ENCODE measurements at places on chromosomes 5 and 9.

DNA sequence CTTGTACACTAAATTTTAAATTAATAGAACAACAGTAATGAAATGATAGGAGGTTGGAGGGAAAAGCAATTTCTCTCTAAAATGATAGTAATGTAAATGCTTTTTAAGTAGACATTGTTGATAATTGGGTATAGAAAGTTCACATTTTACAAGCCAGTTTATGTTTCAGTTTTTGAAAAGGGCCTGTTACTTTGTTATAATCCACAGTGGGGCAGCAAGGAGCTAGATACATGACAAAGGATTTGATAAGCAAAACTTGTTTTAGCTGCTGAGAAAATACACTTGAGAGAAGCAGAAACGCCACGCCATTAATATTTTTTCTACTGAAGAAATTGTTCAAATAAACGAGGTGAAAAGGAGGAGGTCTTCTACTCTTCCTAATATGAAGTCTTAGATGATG lies 30.2 kb downstream of the SREK1 start:
- no peak for DNase-seq

GRCh38 chr9:98479967-98480847 lies 224.8 kb upstream of the TBC1D2 start:
- DNase-seq = no peak

GRCh38 chr9:16679327-16679821 lies 191.1 kb downstream of the BNC2 start:
- no peak for DNase-seq

GRCh38 chr5:63398346-63398745 lies 563.9 kb downstream of the HTR1A start:
- no peak for DNase-seq

DNA sequence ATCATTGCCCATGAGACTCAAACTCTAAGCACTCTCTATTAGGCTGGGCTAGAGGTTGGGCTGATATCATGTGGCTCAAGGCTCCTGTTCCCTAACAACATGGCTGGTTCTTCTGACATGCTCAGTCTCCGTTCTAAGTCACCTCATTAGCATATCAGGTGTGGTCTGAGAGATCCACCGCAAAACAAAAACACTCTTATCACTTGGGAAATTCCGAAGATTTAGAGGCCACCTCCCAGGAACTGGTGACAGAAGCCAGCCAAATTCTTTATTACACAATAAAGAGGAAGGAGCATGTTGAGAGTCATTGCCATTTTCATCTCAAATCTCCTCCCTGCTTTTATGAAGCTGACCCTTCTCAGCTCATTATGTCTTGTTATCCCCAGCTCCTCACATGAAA lies 107.6 kb downstream of the MSX2 start:
- no peak for DNase-seq

GRCh38 chr5:93915142-93915553 lies 173.7 kb upstream of the POU5F2 start:
- DNase-seq = peak; percentile 40

DNA sequence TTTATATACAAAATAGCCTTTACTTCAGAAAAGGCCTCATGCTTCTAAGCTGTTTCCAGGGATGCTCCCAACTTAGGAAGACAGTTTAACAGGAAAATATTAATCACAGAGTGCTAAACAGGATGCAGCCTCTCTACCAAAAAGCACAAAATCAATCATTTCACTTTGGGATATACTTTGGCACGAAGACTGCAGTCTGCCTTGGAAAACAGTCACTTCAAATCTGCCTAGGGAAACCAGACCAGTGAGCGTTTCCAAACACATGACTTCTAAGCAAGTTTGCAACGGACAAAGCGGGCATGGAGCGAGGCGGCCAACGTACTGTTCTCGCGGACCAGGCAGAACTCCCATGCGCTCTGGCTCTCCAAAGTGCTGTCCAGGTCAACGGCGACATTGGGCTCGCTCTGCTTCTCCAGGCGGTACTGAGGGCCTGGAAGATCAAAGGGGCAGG lies 201.0 kb downstream of the MAPKAP1 start:
- no peak for DNase-seq

DNA sequence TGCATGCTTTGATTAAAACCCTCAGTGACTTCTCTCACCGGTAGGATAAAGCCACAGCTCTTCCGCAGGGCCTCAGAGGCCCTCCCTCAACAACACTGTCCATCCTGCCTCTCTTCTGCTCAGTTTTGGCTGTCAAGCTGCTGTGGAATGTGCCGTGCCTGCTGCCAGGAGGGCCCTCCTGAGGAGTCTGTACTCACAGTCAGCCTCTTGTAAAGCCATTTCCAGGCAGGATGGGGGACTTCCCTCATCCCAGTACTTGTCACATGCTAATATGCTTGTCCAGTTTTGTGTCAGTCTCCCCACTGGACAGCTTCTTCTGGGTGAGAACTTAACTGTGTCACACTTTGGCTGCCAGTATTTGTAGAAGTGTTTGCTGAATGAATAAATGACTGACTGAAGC lies 13.9 kb upstream of the DDX41 start:
- no peak for DNase-seq

DNA sequence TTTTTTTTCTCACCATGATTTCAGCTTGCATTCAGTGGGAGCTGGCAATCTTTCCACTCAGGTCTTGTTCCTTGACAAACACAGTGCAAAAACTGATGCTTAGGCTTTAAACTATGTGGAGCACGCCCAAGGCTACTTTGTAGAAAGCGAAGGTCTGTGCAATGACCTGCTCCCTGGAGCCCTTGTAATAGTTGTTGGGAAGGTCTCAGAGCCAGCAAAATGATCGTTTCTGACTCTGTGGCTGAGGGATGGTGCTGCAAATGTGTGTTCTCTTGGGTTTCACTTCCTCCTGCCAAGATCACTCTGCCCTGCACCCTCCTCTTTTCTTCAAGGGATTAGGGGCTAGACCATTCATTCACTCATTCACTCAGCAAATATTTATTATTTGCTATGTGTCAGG lies 249.7 kb upstream of the MAP3K1 start:
- no peak for DNase-seq

GRCh38 chr5:91061946-91062562 lies 321.1 kb downstream of the ARRDC3 start:
- no peak for DNase-seq

DNA sequence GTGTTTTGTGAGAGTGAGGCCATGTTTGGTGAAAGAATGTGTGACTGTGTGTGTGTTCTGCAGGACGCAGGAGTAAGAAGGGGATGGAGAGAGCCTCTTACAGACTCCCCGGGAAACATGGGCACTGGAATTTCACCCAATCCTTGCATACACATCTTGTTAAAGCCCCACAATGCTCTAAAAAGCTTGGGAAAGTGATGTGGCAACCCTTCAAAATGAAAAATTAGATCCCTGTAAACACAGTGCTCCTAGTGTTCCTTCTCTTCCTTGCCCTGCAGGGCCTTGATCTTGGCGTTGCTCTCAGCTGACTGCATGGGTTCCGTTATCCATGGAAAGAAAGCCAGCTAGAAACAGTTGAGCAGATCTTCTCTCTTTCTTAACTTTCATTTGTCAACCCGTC lies 701.7 kb downstream of the SEMA5A start:
- DNase-seq = no peak

- no peak for DNase-seq
These were observed 171.9 kb downstream of the ENTREP1 start for GRCh38 chr9:69496846-69497450.

- no peak for DNase-seq
These were observed 165.1 kb upstream of the S1PR3 start for GRCh38 chr9:88826181-88826580.

GRCh38 chr9:131436865-131437271 lies 43.0 kb downstream of the PRRC2B start:
- no peak for DNase-seq

DNA sequence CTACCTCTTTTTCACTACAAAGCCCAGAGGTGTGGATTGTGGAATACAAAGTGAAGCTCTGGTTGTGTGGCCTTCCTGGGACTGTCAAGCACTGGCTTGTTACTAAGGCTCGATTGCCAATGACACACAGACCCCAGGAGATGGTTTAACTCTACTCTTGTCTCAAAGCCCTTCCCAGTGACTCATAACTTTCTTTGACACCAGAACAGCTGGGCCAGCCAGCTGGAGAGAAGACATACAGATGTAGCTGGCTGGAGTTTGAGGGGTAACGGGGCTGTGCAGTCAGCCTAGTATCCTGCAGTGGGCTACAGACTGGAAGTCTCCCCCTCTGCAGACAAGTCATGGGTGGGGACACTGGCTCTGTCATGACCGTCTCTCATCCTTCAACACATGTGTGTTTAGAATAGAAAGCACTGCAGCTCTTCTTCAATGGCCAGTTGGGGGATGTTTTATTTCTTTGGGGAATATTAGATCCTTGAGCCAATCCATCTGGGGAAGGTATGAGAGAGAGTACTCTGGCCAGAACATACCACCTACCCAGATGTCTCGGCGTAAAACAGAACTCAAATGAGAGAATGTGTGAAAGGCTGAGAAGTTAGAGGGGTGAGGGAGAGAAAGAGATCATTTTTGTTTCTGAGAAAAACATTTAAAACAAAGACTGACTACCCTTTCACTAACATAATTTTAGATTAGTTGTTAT lies 53.3 kb downstream of the SEMA6A start:
- no peak for DNase-seq

DNA sequence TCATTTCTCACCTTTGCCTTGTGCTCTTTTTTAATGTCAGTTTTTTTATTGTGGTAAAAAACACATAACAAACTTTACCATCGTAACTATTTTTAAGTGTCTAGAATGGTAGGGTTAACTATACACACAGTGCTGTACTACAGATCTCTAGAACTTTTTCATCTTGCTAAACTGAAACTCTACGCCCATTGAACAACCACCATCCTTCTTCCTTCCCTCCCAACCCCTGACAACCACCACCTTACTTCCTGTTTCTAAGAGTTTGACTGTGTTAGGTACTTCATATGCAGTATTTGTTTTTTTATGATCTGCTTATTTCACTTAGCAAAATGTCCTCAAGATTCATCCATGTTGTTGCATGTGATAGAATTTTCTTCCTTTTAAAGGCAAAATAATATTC lies 54.9 kb downstream of the PSAT1 start:
- peak; percentile 2 for DNase-seq

GRCh38 chr9:4938496-4938895 lies 46.6 kb upstream of the JAK2 start:
- DNase-seq = no peak

GRCh38 chr5:31079668-31080067 lies 113.8 kb upstream of the CDH6 start:
- no peak for DNase-seq

DNA sequence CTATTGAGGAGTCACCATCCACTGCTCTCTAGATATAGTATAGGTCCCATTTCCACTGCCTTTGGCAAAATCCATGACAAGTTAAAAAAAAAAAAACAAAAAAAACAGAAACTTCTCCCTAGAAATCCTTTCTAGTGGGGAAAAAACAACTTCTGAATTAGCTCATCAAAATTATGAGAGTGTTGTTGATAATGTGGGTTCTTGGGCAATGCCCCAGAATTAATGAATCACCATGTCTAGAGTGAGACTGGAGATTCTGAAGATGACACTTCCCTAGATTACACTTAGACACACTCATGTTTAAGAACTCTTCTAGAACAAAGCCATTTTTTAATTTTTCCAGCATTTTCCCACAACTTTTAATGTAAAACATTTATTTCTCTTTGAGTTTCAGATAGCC lies 728.0 kb upstream of the C9orf72 start:
- DNase-seq = no peak

- no peak for DNase-seq
These were observed 258.7 kb upstream of the ACTBL2 start for GRCh38 chr5:57741336-57741735.

GRCh38 chr9:18478501-18479361 lies 4.8 kb downstream of the ADAMTSL1 start:
- no peak for DNase-seq

DNA sequence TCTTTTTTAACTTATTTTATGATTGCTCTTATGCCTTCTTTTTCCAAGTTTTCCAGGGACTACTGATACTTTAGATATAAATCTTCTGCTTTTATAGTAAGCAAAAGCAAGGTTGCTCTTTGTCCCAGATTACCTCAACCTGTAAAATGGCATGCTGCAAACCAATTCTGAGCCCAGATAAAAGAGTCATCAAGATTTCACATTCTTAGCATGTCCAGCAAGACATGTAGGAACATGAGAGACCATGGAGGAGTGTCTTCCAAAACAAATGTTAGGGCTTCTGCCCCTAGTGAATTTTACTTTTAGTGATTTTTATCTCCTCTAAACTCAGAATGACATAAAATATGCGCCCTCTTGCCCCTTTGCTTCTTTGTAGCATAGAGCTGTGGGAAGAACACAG lies 7.0 kb upstream of the CDC20B start:
- no peak for DNase-seq

DNA sequence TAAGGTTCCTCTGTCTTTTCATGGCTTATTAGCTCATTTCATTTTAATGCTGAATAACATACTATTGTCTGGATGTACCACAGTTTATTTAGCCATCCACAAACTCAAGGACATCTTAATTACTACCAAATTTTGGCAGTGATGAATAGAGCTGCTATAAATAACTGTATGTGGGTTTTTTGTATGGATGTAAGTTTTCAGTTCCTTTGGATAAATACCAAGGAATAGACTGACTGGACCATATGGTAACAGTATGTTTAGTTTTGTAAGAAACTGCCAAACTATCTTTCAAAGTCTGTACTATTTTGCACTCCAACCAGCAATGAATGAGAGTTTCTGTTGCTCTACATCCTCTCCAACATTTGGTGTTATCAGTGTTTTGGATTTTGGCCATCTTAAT lies 38.7 kb downstream of the SCAMP1 start:
- no peak for DNase-seq

- no peak for DNase-seq
These were observed 62.3 kb upstream of the RIOK2 start for GRCh38 chr5:97245386-97245785.

GRCh38 chr5:141529873-141530272 lies 41.0 kb downstream of the PCDHGC5 start:
- DNase-seq = no peak

- DNase-seq = no peak
These were observed 158.6 kb downstream of the GHR start for GRCh38 chr5:42581845-42582244.

- no peak for DNase-seq
These were observed 166.3 kb downstream of the RORB start for GRCh38 chr9:74663439-74663838.

DNA sequence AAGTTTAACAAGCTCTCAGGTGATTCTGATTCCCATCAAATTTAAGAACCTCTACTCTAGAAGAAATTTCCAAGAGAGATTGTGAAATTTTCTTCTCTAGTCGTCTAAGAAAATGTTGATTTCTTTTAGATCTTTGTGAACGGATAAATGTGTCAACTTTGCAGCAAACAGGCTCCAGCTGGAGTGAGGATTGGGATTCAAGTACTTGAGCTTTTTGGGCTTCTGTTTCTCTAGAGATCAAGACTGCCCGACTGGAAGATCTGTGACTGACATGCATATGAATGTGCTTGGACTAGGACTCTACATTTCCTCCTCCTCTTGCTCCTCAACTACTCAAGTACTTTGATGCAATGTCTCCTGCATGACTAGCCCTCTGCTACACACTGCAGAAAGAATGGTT lies 388.3 kb downstream of the TMEM38B start:
- no peak for DNase-seq

GRCh38 chr5:135248801-135249231 lies 150.2 kb downstream of the MACROH2A1 start:
- no peak for DNase-seq

- no peak for DNase-seq
These were observed 48.9 kb downstream of the PTPN3 start for GRCh38 chr9:109449036-109449798.

Data from CD4-positive, alpha-beta T cell treated with Interleukin-4 for 4 hours (primary cell).